D341Med (cell line): ENCODE measurements at places on chromosomes 7 and 10.

DNA sequence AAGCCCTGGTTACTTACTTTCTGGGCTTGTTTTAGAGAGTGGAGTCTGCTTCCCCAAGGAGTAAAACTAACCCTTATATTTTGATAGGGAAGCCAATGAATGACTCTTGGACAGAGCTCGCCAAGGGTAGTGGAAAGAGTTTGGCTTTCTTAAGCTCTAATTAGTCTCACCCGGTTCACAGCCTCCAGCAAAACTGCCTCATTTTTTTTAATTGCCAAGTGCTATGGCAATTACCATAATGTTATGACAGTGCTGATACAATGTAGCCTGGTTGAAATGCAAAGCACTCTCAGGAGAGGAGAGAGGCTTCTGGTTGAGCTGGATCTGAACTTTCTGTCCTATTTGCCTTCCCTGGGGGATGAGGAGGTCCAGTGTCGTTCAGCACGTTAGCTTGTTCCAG lies 376.1 kb upstream of the CHRM2 start:
- no peak for DNase-seq

- DNase-seq, result no peak
These were observed 260.7 kb upstream of the PRKCQ start for GRCh38 chr10:6840766-6841165.

DNA sequence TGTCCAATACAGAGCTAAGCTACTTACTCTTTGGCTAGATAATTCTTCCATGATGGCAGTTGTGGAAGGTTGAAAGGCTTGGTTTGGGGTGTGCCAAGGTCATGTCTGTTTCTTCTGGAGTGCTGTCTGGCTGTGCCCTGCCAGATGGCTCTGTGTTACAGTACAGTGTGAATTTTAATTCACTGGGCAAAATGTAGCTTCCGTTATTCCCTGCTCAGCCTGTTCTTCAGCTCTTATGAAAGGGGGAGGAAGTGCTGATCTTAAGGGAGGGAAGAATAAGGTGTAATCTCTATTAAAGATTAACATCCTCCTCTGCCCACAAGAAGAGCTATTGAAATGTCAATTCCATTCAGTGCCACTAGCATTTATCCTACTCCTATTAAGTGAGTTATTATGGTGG lies 52.2 kb downstream of the SND1 start:
- no peak for DNase-seq

DNA sequence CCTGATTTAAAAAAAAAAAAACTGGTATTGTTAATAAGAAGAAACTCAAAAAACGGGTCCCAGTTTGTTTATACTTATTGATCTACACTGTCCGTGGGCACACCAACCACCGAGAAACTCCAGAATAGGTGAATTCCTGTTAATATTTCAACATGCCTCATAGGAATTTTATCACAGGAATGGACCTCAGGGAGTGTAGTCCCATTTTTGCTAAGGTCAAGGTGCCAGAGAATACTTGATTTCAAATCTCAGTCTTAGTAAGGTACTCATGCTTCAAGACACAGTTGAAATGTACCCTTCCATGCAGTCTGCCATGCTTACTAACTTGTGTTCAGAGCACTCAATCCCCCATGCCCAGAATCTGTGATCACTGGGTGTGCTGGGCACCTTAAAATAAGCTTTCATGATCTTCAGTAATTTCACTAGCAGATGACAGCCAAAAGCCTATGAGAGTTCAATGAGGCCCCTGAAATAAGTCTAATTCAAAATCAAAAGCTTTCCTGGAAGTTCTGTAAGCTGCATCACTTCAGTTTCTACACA lies 385.7 kb downstream of the TNS3 start:
- DNase-seq, result no peak

GRCh38 chr7:75870557-75871161 lies 8.2 kb upstream of the RHBDD2 start:
- no peak for DNase-seq

GRCh38 chr10:84158061-84158460 lies 15.5 kb upstream of the GPR15LG start:
- DNase-seq, result no peak

GRCh38 chr10:14648005-14648765 lies 126.5 kb downstream of the FAM107B start:
- DNase-seq, result peak; percentile 45

- DNase-seq, result peak; percentile 58
These were observed 37.0 kb upstream of the IL15RA start for GRCh38 chr10:6014241-6014761.

DNA sequence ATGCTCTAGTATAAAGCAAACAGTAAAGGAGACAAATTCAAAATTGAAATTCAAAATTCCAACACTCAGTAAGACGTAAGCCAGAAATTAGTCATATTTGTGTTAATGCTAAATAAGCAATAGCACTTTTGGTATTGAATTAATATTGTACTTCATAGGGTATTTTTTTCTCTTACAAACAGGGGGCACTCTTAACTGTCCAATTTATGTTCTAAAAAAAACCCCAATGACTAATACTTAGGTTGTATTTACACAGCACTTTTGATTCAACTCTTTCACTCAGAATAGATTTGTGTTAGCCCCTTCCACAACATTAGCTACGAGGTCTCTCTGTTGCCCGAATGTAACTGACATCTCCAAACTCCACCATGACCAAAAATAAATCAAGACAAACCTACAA lies 284.9 kb upstream of the COBL start:
- no peak for DNase-seq

DNA sequence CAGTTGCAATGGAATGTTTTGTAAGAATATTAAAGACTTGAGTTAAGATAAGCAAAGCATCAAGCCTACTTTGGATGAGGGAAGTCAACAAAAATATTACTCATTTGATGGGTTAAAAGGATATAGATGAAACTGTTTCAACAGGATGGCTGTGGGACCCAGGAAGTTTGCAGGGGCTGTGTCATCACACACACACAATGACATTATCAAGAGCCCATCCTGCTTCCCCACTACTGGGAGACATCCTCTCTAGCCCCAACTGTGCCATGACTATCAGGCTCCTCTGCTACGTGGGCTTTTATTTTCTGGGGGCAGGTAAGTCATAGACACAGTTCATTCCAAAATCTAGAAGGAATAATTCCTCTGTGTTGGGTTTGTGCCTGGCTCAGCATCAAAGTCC lies 78.8 kb upstream of the PRSS1 start:
- DNase-seq, result no peak

DNA sequence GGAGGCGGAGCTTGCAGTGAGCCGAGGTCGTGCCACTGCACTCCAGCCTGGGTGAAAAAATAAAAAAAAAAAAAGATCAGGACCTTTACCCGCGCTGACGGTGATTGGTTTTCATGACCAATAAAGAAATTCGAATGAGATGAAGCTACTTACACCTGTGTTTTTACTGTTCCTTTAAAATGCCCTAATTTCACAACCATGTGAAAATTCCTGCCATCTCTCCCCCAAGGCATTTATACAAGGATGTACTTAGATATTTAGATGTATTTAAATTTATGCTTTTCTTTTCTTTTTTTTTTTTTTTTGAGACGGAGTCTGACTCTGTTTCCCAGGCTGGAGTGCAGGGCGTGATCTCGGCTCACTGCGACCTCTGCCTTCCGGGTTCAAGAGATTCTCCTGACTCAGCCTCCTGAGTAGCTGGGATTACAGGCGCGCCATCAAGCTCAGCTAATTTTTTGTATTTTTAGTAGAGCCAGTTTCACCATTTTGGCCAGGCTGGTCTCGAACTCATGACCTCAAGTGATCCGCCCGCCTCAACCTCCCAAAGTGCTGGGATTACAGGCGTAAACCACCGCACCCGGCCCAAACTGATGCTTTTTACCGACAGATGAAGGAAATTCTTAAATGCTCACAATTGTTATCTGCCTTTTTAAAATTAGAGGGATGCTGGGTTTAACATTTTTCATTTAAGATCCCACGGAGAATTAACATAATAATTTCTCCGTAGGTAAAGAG lies 3.1 kb upstream of the PHYH start:
- no peak for DNase-seq

GRCh38 chr7:47373871-47374451 lies 207.9 kb downstream of the TNS3 start:
- DNase-seq, result no peak

- DNase-seq, result no peak
These were observed 119.2 kb downstream of the DPP6 start for GRCh38 chr7:154171422-154171821.

DNA sequence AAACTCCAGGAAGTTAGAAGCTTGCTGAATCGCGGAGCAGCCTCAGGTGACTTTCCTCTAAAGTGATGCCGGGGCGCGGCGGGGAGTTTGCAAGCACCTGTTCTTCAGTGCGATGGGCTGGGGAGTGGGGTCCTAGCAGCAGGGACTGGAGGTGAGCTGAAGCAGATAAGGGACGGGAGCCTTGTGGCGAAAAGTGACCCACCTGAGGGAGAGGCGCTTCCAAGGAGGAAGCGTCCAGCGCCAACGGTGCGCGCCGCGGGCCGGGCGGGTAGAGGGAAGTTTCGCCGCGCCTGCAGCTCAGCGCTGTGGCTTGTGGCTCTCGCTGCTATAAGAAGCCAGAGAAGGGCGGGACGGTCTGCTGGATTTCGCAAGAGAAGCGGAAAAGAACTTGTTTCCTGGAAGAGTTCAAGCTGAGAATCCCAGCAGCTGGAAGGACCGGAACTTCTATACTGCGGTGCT lies at the start of gene STEAP4:
TSS of gene STEAP4 (minus strand) at position 305 of the 459 bp plus-strand sequence. CDS start 22,625 bp downstream, outside the sequence.
- no peak for DNase-seq

DNA sequence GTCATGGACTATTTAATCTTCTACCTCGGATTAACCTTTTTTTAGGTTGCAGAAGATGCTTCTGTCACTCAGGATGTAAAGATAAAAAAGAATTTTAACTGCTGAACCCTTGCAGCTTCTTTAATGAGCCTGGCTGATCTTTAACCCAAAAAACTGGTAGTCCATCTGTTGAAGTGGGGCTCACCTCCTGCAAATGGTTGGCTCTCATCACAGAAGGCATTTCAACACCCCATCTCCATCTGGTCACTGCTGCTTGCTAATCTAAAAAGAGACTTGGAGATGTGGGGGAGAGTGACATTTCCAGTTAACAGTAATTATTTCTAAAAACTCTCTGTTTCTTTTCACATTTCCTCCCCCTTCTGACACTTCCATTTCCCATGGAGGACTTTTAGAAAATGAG lies 208.6 kb downstream of the LHFPL3 start:
- DNase-seq, result no peak

DNA sequence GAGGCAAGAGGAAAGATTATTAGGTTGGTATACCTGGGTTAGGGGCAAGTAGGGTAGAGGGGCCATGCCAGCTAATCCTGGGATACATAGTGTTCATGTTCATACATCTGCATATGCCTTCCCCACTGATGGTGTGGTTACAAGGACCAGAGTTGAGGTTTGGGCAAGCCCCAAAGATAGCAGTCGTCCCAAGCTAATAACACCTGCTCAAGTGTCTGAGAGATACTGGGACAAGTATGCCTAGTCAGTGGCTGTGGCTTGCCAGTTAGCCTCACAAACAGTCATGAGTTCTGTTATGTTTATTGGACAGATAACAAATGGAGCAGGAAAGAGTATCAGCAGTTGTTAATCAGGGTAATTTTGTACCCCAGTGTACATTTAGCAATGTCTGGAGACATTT lies 139.6 kb downstream of the ADAM22 start:
- DNase-seq, result no peak

DNA sequence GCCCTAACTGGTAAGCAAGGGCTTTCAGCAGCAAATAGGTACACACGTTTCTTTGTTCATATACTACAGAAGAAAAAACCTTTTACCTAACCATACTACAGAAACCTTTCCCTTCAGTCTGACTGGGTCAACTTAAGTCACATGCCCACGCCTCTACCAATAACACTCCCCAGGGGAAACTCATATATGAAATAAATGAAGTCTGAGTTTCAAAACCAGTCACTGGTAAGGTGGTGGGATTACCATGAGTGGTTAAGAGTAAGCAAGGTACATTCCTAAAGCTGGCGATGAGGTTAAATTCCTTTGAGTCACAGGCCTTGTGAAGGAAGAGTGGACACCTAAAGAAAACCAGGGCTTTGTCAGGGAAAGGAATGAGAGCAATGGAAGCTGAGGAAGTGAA lies 21.4 kb upstream of the KIF20B start:
- no peak for DNase-seq

GRCh38 chr7:149664176-149664575 lies 109.2 kb downstream of the ZNF467 start:
- DNase-seq, result no peak

DNA sequence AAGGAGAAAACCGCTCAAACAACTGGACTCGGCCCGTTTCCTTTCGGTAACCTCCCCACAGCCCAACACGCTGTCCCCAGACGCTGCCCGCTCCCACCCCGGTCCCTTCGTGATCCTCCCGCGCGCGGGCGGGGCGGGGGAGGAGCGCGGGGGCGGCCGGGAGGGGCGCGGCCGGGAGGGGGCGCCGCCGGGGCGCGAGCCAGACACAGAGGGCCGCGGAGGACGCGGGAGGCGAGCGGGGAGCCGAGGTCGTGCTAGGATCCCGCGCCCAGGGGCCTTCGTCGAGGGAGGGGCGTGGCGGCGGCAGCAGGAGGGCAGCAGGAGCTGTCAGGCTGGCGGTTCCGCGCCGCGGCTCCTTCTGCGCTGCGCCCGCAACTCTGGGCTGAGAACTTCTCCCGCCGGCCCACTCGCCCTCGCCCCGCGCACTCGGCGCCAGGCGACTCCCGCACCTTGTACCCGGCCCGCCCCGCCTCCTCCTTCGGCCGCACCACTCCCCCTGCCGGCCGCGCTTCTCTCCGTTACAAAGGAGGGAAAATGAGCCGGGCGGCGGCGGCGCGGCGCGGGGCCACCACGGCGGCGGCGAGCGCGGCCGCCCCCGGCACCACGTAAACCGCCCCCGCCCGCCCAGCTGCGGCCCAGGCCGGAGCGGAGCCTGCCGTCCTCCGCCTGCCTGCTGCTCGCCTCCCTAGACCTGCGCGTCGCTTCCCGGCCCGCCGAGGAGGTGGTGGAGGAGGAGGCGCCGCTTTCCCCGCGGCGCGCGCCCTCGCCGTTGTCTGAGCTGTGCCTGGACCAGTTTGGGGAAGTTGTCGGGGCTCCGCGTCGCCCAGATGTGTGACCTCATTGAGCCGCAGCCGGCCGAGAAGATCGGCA lies at the start of gene CDK14:
TSS of gene CDK14 (plus strand) at position 521 of the 870 bp plus-strand sequence. CDS start at position 828, 307 bp downstream.
- peak; percentile 87 for DNase-seq

GRCh38 chr10:25902002-25902401 lies 32.0 kb upstream of the MYO3A start:
- DNase-seq, result no peak

DNA sequence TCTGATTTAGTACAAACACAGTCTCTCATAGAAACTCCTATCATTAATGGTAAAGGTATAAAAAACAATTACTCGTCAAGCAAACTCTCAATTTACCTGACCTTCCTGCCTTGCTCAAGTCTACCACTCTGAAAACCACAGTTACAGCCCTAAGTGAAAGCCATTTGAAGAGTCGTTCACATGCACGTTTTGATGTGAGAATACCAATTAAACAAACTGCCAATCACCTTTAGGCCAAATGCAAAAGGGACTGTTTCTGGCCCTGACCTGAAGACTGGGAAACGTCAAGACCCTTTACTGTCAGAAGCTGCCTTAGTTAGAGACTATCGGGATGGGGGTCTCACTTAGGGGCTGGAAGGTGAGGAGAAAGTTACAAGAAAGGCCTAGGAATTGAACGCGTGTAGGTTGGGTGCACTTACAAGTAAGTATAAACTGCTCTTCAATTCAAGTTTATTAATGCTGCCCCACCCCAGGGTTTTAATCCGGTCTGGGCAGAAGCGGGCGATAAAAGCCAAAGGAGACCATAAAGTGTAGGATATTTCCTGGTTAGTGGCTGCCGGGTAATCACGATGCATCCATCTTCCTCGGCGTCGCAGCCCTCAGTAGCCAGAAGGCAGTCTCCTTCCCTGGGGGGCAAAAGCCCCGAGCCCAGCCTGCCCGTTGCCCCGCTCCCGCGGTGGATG lies 935 bp downstream of the TM9SF3 start:
- DNase-seq, result no peak
